ENCODE measurements at places on chromosomes 4 and X.

DNA sequence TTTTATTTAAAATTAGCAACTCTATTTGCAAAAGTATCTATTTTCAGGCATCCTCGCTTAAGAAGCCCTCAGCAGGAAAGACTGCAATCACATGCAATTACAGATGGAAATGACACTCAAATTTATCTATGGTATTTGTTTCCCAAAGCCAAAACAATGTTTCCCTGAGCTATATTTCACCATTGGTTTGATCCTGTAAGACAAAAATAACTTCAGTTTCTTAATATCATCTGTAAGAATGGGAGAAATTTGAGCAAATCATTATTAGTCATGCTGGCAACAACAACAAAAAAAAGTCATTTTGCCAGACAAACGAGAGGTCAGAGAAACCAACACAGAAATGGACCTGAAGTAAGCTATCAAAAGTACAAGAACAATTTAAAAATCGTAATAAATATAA lies 204.1 kb downstream of the NR3C2 start:
- DNase-seq: no peak

DNA sequence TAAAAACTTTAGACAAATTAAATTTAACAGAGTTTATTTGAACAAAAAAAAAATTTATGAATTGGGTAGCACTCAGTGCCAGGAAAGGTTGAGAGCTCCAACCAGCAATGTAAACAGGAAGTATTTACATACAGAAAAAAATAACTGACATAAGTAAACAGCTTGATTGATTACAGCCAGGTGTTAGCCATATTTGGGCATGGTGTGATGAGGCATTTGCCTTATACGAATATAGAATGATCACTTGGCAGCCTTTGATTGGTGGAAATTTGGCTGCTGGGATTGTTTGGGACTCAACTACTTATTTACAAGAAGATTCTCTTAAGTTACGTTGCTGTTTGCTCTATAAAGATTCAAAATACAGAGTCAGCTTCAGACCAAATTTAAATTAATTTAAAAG lies 172.0 kb downstream of the ADAM29 start:
- DNase-seq: no peak

- DNase-seq: no peak
These were observed 23.4 kb downstream of the SLC2A9 start for GRCh38 chr4:9997886-9998285.

GRCh38 chrX:11702420-11702819 lies 36.7 kb upstream of the ARHGAP6 start:
- DNase-seq: no peak

DNA sequence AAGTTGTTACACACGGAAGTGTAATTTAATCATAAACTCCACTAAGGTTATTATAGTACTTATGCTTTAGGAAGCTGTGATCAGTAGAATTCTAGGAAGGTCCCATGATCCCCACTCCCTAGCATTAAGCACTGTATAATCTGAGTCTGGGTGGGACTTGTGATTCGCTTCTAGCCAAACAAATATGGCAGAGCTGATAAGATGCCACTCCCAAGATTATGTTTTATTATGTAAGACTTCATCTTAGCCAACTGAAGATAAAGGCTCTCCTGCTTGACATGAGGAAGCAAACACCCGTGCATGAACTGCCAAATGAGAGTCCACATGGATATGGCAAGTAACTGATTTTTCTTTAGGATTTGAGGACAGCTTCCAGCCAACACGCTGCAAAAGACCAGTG lies 186.4 kb upstream of the NDST3 start:
- DNase-seq: no peak

GRCh38 chr4:68951078-68951805 lies at the start of gene UGT2A3:
Gene UGT2A3, minus strand, starts transcription at chr4:68951804. Its CDS starts 44 bp downstream, at chr4:68951760.
- no peak for DNase-seq

DNA sequence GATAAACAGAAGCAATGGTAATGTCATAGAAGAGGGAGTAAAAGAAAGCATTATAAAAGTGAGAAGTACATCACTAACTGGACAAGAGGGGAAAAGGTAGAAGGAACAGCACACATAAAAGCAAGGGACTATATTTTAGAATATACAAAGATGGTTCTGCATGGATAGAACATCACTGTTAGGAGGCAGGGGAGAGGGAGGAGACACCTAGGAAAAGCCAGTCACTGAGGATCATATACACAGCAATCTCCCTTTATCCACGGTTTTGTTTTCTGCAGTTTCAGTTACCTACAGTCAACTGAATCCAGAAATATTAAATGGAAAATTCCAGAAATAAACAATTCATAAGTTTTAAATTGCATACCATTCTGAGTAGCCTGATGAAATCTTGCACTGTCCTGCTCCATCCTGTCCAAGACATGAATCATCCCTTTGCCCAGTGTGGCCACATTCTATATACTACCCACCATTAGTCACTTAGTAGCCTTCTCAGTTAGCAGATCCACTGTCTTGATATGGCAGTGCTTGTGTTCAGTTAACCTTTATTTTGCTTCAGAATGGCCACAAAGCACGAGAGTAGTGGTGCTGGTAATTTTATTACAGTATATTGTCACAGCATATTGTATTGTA lies 74.2 kb downstream of the PPA2 start:
- DNase-seq: no peak

DNA sequence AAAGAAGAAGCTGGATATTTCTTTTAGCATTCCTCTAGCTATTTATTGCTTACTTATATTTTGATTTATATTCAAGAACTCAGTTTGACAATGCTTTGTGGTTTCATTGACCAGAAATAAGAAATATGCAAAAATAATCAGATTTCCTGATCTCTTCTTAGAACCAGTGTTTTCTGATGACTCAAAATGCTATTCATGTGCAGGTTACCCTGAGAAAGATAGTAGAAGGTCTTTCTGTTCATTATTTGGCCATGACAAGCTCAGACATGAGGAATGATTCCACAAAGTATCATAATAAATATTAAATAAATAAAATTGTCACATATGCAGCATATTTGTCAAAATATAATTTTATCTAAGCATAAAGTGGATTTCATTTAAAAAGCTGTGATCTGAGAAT lies 24.1 kb downstream of the ADH7 start:
- DNase-seq: no peak

GRCh38 chrX:52352551-52352950 lies 16.3 kb upstream of the XAGE2 start:
- no peak for DNase-seq

DNA sequence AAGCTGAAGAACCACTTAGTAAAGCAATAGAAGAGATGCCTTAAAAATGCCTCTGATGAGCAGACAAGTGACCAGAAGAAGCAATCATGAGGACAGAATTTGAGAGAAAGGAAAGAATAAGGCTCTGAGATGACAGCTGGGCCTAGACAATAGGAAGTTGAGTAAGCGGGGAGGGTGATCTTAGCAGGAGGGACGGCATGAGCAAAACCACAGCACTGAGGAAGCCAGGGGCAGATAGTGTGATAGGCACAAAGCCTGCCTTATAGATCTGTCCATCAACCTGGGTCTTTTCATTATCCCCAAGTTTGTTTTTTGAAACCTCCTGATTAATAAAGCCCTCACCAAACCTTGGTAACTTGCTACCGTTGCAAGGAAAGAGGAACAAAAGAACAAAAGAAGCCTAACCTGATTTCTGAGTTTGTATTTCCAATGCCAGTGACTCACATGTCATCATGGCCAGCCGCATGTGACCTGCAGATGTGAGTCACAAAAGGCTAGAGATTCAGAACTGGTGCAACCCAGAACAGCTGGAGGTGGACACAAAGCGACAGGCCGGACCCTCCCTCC lies 55.7 kb upstream of the PPARGC1A start:
- peak; percentile 81 for DNase-seq

- no peak for DNase-seq
These were observed 77.9 kb downstream of the CLNK start for GRCh38 chr4:10606483-10607155.
